ENCODE measurements at places on chromosomes 2 and 18. TPM values are rescaled to one million over a fixed set of nuclear protein-coding genes. Genes with fewer than 3 reads are reported as not detected.

RASGRP3 gene
- 3.4 TPM for total RNA-seq

PRSS56 gene
- not detected for total RNA-seq

REV1 gene
- 199 TPM for total RNA-seq

CYS1 gene
- 7.4 TPM for total RNA-seq

- H3K27ac ChIP-seq: peak overlapping the region; percentile 37
- H3K27me3 ChIP-seq: no peaks in the 10 kb centered on the region
- no peak for DNase-seq
- no peak overlapping the region for H3K4me3 ChIP-seq
- H3K4me1 ChIP-seq: peaks cover 25% of the 10 kb centered on the region
- no peaks in the 10 kb centered on the region for H3K36me3 ChIP-seq
Measured at GRCh38 chr2:9800975-9801726, 42.1 kb upstream of the TAF1B start.

- no peaks in the 10 kb centered on the region for H3K36me3 ChIP-seq
- H3K27ac ChIP-seq: no peak overlapping the region
- no peak for DNase-seq
- no peak overlapping the region for H3K4me3 ChIP-seq
Measured at GRCh38 chr18:23121133-23121532, 14.2 kb upstream of the CABLES1 start.

DNA sequence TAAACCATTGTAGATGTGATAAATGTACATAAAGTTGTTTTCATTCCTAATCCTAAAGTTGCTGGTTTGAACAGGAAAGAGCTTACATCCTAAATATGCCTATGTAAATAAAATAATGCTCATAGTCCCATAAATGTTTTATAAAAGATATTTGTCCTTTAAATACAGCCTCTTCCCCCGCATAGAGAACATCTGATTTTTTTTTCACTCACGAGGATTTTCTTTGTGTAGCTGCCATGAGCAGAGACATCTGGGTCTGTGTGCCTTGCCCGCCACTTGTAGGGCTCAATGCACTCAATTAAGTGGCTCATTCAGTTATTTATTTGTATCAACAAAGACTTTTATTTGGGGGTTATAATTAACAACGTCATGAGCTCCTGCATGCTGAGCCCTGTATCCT lies 72.8 kb downstream of the SOWAHC start:
- peaks cover 37% of the 10 kb centered on the region for H3K4me1 ChIP-seq
- no peaks in the 10 kb centered on the region for H3K36me3 ChIP-seq
- H3K27me3 ChIP-seq: no peaks in the 10 kb centered on the region
- H3K4me3 ChIP-seq: no peak overlapping the region
- peak overlapping the region; percentile 12 for H3K27ac ChIP-seq
- no peak for DNase-seq

CYB5A gene
- total RNA-seq: 236 TPM

DNA sequence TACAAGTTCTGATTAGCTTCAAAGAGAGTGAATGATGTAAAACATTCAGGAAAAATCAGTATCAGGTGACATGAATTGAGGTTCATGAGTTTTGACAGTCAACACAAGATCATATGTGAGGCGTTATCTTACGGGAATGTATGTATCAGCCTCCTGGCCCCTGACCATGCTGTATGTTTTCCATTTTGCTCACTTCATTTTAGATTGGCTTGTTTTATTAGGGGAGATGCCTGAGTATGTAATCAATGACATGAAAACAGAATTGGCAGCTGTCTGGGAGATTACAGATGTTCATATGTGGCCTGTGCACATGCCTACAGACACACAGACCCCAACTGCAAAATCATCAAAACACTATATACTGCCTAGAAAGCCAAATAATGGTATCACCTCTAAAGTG lies 168.5 kb upstream of the RND3 start:
- no peak overlapping the region for H3K4me3 ChIP-seq
- H3K27ac ChIP-seq: no peak overlapping the region
- no peaks in the 10 kb centered on the region for H3K27me3 ChIP-seq
- DNase-seq: no peak
- H3K4me1 ChIP-seq: no peaks in the 10 kb centered on the region

LIMS2 gene
- total RNA-seq: 144 TPM

DSG1 gene
- total RNA-seq: 0.16 TPM

CRYBA2 gene
- total RNA-seq: 5.6 TPM
